ENCODE measurements at places on chromosomes 1 and 21. TPM values are rescaled to one million over a fixed set of nuclear protein-coding genes. Genes with fewer than 3 reads are reported as not detected.

Gene ANXA9
- 0.12 TPM for total RNA-seq

Gene NPR1
- total RNA-seq: 0.09 TPM

Gene MMEL1
- total RNA-seq: 0.54 TPM

Gene ODF2L
- total RNA-seq: 23.3 TPM

Gene NBPF6
- total RNA-seq: 0.40 TPM

Gene TCHH
- total RNA-seq: not detected

Gene RASAL2
- total RNA-seq: not detected

Gene IFNLR1
- total RNA-seq: 5.3 TPM

Gene SH2D2A
- total RNA-seq: 282 TPM

Gene UBL4B
- not detected for total RNA-seq

Gene MANEAL
- total RNA-seq: 2.7 TPM

Gene LRRN2
- total RNA-seq: 0.05 TPM

Gene SYT11
- 17.8 TPM for total RNA-seq

Gene TP73
- 1.3 TPM for total RNA-seq

Gene CSMD2
- not detected for total RNA-seq

Gene SKI
- total RNA-seq: 40.7 TPM

Gene EPHA10
- 0.21 TPM for total RNA-seq

Gene TSPEAR
- not detected for total RNA-seq

Gene TMEM269
- total RNA-seq: not detected

Gene RAP1GAP
- 0.42 TPM for total RNA-seq

Gene HPCAL4
- total RNA-seq: 0.44 TPM

Gene SERTAD4
- not detected for total RNA-seq

Gene CLCA1
- not detected for total RNA-seq

Gene KCNQ4
- total RNA-seq: 1.5 TPM

Gene C1orf87
- total RNA-seq: not detected

Gene RIMS3
- 2.0 TPM for total RNA-seq

Gene DCDC2B
- total RNA-seq: not detected

Gene CALML6
- 0.59 TPM for total RNA-seq

Gene TMEM59
- total RNA-seq: 99.3 TPM

Data from activated CD4-positive, alpha-beta T cell treated with anti-CD3 and anti-CD28 coated beads, Interleukin-2, amount 10 ng/mL, durations not matched to agents 24 days and 14 days (primary cell).